EL (cell line): ENCODE measurements at places on chromosomes 13 and 19.

- DNase-seq, result no peak
These were observed 6.0 kb upstream of the GRTP1 start for GRCh38 chr13:113369881-113370280.

DNA sequence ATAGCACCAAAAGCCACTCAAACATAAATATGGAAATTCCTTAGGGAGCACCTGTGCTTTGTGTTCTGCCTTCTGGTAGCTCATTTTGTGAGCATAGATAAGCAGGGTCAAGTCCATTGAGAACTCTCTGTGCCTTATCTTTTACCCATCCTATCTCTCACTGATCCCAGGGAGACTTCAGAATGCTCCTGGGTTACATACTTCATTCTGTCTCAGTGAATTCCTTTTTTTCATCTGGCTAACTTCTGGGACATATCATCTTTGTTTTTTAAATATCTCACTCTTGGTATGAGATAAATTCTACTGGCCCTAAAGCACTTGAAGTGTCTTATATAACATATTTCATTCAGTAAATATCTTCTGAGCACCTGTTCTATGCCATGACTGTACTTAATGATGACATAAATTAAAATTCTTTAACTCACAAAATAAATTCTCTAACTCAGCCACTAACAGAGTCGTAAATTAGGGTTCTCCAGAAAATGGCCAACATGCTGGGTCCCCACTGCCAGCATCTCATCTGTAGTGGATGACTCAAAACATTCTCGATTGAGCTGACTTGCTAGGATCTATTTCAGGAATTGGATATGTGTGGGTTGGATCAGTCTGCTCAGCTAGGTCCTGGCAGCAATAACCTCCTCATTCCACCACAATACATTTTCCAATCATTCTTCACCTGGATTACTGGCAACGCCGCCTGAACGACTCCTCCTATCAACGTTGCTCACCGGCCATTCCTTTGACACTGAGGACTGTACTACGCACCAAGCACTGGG, 170.2 kb downstream of the FOXO1 start:
- no peak for DNase-seq

DNA sequence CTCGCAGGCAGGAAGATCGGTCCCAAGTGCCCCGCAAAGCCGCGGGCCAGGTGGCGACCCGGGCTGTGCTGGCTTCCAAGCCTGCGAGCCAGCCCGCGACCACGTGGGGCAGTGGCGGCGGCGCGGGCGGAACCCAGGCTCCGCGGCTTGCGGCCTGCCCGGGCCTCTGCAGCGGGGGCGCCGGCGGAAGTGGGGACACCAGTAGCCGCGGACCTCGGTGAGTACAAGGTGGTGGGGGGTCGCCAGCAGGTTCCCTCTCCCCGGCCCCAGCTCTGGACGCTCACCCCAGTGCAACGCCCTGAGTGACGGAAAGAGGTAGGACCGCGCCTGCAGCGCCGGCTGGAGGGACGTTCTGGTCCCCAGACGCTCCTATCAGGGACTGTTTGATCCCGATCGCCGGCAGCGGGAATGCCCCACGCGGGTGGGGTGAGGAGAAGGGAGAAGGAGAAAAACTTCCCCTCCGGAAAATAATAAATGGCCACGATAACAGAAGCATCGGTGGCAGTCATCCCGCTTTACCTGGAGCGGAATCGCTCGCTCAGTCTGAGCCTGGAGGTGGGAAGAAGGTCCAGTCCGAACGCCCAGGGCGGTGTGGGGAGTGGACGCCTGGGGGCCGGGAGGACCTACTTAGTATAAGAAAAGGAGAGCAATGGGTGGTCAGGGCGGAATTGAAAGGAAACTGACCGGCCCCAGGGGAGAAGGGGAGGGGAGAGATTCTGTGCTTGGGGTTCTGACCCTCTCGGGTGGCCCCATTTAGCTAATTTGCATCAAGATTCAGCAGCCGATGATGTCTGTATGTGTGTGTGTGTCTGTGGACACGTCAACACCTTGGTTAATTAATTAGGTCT, at the start of gene GEMIN7:
TSS of gene GEMIN7 (plus strand) at position 198 of the 848 bp plus-strand sequence. CDS start 10,855 bp downstream, outside the sequence.
- peak; percentile 74 for DNase-seq

DNA sequence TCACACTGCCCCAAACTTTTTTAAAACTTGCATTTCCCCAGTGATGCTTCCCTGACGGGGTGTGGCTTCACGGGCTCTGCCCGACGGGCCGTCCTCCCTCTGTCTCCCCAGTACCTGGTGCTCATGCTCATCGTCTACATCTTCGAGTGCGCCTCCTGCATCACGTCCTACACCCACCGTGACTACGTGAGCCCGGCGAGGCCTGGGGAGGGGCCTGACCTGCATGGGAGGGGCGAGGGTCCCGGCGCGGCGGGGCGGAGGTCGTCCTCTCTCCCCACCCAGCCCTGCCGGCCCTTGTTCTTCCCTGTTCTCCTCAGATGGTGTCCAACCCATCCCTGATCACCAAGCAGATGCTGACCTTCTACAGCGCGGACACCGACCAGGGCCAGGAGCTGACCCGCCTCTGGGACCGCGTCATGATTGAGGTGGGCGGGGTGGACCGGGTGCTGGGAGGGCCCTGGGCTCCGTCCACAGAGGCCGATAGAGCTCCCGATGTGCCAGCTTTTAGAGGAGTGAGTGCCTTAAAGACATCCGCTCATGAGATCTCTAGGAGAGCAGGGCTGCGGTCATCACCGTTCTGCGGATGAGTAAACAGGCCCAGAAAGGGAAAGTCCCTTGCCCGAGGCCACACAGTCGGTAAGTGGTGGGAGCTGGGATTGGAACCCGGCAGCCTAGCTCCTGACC, 6.9 kb downstream of the UPK1A start:
- peak; percentile 87 for DNase-seq

- DNase-seq, result no peak
These were observed 297.8 kb downstream of the ZNF536 start for GRCh38 chr19:30670011-30670329.

DNA sequence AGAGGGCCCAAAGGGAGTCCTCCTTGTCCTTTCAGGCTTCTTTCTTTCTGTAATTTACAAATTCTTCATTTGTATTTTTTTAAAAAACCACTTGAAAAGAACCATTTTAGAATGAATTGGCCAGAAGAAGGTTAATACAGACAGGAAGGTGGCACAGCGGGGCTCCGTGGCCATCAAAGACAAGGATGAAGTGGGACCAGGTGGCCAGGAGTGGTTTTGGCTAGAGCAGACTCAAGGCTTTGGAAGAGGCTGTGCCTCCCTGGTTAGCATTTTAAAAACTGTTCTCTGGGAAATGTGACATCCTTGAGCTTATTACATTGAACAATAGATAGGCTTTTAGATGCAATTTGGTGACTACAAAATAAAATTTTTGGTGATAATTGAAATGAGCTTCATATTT, 48.4 kb downstream of the ATP8A2 start:
- no peak for DNase-seq

DNA sequence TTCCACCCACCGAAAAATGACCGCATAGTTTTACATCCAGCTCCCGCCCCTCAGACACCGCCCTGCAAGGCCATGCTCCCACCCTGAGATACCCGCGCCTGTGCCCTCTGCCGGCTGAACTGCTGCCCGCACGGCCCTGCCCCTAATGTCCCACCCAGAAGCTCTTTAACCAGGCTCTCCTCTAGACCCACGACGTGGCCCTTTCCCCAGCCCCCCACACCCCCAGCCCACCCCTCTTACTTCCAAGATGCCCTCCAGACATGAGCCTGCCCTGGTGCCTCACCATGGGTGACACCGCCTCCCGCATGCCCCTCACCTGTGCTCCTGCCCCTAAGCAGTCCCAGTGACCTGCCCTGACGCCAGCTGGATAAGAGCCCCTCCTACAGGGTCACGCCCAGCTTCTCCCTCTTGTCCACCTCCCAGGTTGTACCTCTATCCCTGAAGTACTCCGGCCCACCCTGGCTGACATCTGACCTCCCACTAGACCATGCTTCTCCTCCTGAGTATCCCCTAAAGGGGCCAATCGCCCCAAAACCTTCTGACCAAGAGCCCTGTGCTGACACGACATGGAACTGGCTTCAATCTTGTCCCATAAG, 51.2 kb downstream of the COLGALT1 start:
- DNase-seq, result peak; percentile 38

DNA sequence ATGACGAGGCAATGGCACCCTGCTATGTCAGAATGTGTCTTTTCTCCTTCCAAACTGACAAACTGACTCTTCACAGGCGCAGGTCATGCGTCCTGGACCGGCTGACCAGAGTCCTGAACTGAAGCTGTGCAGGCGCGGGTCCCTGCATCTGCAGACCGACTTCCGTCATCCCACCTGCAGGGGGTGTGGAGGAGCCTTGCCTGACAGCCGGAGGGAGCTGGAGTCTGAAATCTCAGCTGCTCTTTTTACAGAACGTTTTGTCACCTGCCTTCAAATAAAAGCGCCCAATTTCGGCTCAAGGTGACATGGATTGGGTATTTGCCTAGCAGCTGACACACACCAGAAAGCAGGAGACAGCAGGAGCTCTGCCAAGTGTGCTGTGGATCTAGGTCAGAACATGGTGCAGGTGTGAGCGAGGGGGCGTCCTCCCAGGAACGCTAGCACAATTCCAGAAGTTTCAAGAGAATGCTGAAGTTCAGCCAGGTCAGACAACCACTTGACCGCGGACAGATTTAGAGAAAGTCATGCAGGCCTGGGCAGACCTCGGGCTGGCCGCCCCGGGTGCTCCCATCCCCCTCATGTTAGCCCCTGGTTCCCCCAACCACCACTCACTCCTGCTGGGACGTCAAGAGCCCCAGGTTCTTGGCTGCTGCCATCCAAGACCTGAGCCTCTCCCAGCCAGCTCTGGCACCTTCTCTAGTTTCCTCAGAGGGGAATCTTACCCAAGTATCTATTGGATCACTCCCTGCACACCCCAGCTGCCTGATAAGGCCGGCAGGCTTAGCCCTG, 32.8 kb downstream of the ELL start:
- no peak for DNase-seq

GRCh38 chr13:111183959-111184358, 68.8 kb downstream of the ARHGEF7 start:
- no peak for DNase-seq

- DNase-seq, result no peak
These were observed 20.5 kb downstream of the NLRP11 start for GRCh38 chr19:55811340-55811739.
